T-cell (primary cell): ENCODE measurements at places on chromosomes 3 and 15. TPM values are rescaled to one million over a fixed set of nuclear protein-coding genes. Genes with fewer than 3 reads are reported as not detected.

- H3K4me3 ChIP-seq: no peak overlapping the region
- H3K27me3 ChIP-seq: no peaks in the 10 kb centered on the region
- H3K27ac ChIP-seq: no peak overlapping the region
- H3K36me3 ChIP-seq: no peaks in the 10 kb centered on the region
Measured at GRCh38 chr15:90143166-90143655, 40.9 kb upstream of the IDH2 start.

MITF gene
- total RNA-seq: 0.09 TPM

PLS1 gene
- 1.9 TPM for total RNA-seq

GRCh38 chr3:107855710-107856109 is 235.1 kb downstream of the CD47 start:
- no peaks in the 10 kb centered on the region for H3K36me3 ChIP-seq
- no peaks in the 10 kb centered on the region for H3K27me3 ChIP-seq
- DNase-seq: no peak
- no peaks in the 10 kb centered on the region for H3K4me1 ChIP-seq
- H3K27ac ChIP-seq: no peak overlapping the region

FRMD5 gene
- not detected for total RNA-seq

- no peak for DNase-seq
- no peaks in the 10 kb centered on the region for H3K36me3 ChIP-seq
- no peak overlapping the region for H3K4me3 ChIP-seq
- H3K27me3 ChIP-seq: no peaks in the 10 kb centered on the region
- H3K27ac ChIP-seq: no peak overlapping the region
Measured at GRCh38 chr15:100593431-100593830, 8.6 kb downstream of the LINS1 start.
